Kidney (tissue), 22 donors: ENCODE measurements at places on chromosomes 1 and 21. TPM values are rescaled to one million over a fixed set of nuclear protein-coding genes. Genes with fewer than 3 reads are reported as not detected.

Gene LMOD1
- 9.5 TPM for polyA plus RNA-seq

Gene PPCS
- polyA plus RNA-seq = 145 TPM

Gene HMGB4
- not detected for polyA plus RNA-seq

Gene G0S2
- polyA plus RNA-seq = 103 TPM

- no peak for DNase-seq
Observed at GRCh38 chr1:161707503-161707902, 474 bp downstream of the FCRLA start.

DNA sequence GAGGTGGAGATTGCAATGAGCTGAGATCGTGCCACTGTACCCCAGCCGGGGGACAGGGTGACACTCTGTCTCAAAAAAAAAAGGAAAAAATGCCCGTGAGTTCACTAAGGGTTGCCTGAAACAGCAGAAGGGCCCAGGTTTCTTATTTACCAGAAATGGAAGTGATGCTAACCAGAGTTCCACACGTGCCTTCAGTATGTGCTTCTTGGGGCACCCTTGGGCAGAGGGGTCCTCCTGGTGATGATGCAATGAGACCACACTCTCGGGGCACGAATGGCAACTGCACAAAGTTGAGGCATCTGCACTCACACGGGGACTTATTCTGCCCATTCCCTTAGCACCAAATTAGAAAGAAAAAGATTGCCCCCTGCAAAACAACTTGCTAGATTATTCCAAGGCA lies 29.2 kb downstream of the OLIG1 start:
- no peak for DNase-seq

- peak; percentile 2 for DNase-seq
Observed at GRCh38 chr21:43188181-43188580, 19.4 kb downstream of the CRYAA start.

DNA sequence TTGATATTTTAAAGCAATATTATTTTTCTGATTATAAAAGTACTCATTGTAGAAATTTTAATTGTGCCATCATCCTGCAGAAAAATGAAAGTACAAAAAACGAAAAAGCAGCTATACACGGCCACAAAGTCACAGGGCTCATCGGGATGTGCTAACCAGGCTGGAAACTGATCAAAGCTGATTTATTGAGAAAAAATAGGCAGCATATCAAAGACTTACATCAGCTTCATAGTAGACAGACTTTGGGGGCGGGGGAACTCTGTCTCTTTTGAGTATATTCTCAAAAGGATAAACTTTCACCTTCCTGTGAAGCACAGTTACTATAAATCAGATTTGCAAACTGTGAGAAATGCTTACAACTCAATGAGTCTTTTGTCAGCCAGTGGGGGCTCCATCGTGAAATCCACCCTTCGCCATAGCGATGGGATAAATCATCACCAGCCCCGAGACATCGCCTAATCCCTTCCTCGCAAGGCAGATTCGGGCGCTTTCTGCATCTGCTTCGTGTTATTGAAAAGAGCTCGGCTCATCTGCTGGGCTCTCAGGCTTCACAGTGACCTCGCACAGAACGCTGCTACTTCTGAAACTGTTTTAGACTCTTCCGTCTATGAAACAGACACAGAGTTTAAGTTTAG lies 69.2 kb upstream of the ERG start:
- peak; percentile 30 for DNase-seq

- no peak for DNase-seq
Observed at GRCh38 chr1:98674075-98674781, 12.7 kb downstream of the SNX7 start.
